Large intestine (tissue), 12 donors: ENCODE measurements at places on chromosomes 1 and 21. TPM values are rescaled to one million over a fixed set of nuclear protein-coding genes. Genes with fewer than 3 reads are reported as not detected.

The GPX7 gene
- 38.6 TPM for polyA plus RNA-seq

The RNU1-1 gene
- polyA plus RNA-seq = 3.2 TPM

GRCh38 chr1:109793089-109793485 lies 29.4 kb upstream of the EPS8L3 start:
- DNase-seq = no peak

- DNase-seq = no peak
These were observed 1.3 kb upstream of the DUSP23 start for GRCh38 chr1:159779403-159779851.

The SPOCD1 gene
- 1.2 TPM for polyA plus RNA-seq

The KHDC4 gene
- 75.2 TPM for polyA plus RNA-seq

DNA sequence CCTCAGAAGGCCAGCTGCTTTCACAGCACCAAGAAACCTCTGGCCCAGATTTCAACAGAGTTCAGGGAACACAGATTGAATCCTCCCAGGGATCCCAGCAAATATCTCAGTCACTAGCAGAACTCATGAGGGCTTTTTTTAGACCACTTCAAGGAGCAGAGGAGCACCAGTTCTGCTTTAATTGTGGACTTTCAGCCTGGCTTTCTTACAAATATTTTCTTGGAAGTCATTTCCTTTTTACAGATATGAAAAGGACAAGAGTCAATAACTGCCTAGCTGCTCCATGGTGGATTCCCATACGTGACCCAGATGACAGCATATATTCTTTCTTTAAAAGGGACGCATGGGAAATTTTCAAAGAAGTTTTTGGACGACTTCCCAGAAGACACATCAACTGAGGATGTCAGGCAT lies 6.4 kb upstream of the LRRC8B start:
- DNase-seq = no peak

- no peak for DNase-seq
These were observed 41.8 kb downstream of the CDCP2 start for GRCh38 chr1:54110996-54111395.

GRCh38 chr1:55420929-55421716 lies 206.0 kb upstream of the USP24 start:
- DNase-seq = no peak

DNA sequence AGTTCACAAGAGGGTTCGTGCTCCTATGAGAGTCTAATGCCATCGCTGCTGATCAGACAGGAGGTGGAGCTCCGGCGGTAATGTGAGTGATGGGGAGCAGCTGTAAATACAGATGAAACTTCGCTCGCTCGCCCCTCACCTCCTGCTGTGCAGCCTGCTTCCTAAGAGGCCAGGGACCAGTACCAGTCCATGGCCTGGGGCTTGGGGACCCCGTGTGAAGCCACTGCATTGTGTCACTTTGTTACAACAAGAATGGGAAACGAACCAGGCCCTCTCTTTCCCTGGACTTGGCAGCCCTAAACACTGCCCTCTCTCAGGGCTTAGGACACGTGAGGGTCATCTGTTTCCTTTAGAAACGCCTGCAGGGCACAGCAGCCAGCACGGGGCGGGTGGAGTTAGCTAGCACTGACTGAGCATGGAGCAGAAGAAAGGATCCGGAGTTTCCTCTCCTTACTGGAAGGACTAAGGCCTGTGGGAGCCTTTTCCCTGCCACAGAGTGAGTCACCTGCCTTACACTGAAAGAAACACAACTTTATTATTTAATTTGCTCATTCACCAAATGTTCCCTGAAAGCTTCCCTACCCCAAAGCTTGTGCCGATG lies 185.2 kb upstream of the TMEM51 start:
- no peak for DNase-seq

- no peak for DNase-seq
These were observed 69.5 kb downstream of the PEX14 start for GRCh38 chr1:10544239-10544638.

The SYCP1 gene
- not detected for polyA plus RNA-seq

- DNase-seq = no peak
These were observed 151.0 kb downstream of the ST6GALNAC3 start for GRCh38 chr1:76225526-76225925.

DNA sequence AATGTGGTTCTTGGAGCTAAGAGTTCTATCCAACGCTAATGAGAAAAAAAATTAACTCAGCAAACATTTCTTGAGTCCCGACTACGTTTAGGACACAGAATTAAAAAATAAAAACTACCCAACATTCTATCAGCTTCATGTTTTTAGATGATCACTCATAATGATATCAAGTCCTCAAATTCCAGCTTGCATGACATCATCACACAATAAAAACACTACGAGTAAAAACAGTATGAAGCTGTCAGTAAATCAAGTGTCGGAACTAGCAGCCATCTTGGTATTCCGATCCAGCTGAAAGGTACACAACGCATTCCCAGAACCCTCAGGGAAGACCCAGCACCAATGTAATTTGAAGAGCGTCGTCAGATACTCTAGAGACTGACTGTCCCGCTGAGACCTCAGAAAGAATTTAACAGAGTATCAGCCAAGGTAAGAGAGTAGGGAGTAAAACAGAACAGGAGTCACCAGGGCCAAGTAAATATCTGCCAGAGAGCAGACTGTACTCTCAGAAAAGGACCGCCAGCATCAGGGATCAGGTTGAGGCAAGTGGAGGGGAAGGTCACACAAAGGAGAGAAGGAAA lies 57.0 kb downstream of the NRIP1 start:
- no peak for DNase-seq

DNA sequence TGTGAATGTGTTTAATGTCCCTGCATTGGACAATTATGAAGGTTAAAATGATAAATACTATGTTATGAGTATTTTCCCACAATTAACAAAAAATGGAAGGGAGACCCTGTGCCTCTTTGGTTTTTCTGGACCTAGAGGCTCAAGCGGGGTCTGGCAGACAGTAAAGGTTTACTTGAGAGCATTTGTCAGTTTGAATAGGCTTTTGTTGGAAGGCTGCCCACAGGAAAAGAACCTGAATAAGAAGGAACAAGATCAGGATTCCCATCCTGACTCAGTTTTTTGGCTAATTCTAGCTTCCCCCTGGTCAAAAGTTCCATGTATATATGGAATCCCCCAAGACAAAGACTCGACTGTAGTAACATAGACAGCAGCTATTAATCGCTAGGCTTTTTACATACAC lies 150.9 kb upstream of the JUN start:
- no peak for DNase-seq

The AADACL3 gene
- not detected for polyA plus RNA-seq
